ENCODE measurements at places on chromosomes 3 and 15.

GRCh38 chr15:89628301-89628700 lies 27.0 kb downstream of the KIF7 start:
- DNase-seq: no peak

- DNase-seq: no peak
These were observed 23.0 kb downstream of the MYH15 start for GRCh38 chr3:108487439-108487838.

DNA sequence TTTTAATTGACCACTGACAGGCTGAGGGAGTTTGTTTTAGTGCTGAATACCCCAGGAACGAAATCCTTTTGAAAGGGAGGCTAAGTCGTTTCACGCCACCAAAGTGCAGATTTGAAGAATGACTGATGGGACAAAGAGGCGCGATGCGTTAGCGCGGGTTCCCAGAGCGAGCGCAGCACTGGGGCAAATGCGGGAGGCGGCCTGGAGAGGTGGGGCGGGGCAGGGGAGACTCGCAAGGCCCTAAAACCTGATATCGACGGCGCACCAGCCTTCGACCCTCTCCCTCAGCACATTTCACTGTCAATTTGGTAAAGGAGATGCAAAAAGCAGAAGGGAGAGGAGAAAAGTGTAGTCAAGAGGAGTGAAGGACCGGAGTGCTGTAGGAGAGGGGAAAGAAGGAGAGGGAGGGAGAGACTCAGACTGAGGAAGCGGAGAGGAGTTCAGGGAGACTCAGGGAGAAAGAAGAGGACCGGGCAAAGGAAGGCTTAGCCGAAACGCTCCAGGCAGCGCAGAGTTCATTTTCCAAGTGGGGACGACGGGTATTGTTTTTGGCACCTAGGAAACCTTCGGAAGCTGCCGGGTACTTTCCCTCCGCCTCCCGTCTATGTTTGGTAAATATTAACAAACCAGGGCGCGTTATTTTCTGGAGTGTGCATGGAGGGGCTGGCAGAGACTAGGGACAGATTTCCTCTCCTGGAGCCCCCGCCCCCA lies 3.8 kb upstream of the FOXB1 start:
- DNase-seq: no peak

DNA sequence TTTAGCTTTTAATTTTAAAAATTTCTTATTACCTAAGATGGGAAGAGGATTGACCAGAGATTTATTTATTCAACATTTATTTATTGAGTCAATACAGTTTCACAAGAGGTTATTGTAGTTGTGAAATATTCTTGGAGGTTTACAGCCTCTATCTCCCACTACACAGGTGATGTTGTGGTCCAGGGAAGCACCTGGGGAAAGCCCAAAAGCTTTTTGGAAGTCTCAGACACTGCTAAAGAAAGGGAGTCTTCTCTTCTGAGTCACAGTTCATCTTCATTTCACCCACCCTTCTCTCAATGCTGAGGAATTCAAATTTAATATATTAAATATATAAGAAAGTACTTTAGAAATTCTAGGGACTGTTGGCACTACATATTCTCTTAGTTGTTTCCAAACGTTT lies 41.8 kb downstream of the SERPINI1 start:
- no peak for DNase-seq

DNA sequence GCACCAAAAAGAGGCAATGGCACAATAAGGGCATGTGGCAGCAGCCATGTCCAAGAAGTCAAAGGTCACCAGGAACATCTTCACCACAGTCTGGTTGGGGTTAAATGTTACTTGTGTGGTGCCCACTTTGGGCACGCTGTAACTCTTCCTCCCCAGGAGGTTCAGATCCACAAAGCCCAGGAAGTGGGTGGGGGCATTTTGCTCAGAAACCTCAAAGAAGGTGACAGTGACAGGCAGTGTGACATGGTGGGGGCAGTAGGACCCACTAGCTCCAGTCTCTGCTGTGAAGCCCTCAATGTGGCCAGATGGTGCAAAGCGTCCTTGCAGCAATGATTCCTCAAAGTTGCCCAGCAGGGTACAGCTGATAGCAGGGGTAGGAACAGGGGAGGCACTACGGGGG lies 5.8 kb downstream of the ZNF80 start:
- no peak for DNase-seq

- DNase-seq: no peak
These were observed 4.9 kb upstream of the TMEM212 start for GRCh38 chr3:171838218-171838720.

DNA sequence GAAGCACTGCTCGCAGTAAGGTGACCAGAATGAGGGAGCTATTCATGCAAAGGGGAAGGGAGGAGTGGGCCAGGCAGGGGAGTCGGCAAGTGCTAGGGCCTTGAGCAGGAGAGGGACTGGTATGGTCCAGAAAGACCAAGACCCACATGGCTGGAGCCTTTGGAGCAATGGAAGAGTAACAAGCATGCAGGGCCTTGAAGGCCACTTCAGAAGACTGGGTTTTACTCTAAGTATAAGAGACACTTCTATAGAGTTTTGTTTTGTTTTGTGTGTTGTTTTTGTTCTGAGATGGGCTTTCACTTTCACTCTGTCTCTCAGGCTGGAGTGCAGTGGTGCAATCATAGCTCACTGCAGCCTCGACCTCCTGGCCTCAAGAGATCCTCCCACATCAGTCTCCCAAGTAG lies 42.0 kb downstream of the BFSP2 start:
- no peak for DNase-seq

- DNase-seq: no peak
These were observed 2.9 kb downstream of the TLR9 start for GRCh38 chr3:52222319-52223221.

DNA sequence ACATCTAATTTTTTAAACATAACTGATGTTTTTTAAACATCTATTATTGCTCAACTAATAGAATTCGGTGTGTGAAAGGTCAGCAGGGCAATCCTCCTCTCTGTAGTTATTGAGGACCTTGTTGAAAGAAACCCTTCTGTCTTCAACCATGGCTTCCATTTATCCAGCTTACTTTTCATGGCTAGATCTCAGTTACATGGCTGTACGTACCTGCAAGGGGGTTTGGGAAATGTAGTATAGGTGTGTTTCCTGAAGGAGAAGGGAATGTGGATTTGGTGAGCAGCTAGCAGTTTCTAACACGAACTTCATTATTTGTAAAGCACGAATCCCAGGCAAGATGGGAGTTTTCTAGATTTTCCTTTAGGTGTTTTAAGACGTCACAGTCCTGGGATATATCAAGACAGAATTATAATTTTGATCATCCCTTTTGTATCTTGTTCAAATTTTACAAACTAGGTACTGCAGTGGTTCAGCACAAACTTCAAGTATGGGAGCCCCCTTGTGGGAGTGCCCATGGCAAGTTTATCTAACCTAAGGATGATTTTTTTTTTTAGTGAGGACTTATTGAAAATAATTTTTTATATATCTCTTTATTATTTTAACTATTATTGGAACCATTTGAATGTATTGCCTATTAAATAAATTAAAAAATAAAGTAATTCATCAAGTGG lies 41.6 kb downstream of the FBXL2 start:
- no peak for DNase-seq

GRCh38 chr3:191740712-191741111 lies 279.7 kb downstream of the PYDC2 start:
- no peak for DNase-seq
